ENCODE measurements at places on chromosomes 5 and 9.
A peak's percentile ranks its signal among the peaks of the same experiment; 100 is the strongest.

- no peak for DNase-seq
Measured at GRCh38 chr9:16315720-16316119, 554.8 kb downstream of the BNC2 start.

DNA sequence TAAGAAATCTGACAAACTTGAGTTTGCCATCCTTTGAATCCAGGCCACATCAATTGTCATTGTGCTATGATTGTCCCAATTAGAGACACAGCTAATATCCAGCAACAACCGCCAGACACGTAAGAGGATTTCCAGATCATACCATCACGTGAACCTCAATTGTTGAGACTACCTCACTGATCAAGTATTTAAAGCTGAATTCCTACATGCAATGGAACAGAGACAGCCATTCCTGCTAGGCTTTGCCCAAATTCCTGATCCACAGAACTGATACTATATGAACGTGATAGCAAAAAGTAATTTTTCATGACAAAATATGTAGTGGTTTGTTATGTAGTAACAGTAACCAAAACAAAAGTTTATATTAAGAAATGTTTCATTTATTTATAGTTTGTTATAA, 657.7 kb downstream of the PRR16 start:
- no peak for DNase-seq

DNA sequence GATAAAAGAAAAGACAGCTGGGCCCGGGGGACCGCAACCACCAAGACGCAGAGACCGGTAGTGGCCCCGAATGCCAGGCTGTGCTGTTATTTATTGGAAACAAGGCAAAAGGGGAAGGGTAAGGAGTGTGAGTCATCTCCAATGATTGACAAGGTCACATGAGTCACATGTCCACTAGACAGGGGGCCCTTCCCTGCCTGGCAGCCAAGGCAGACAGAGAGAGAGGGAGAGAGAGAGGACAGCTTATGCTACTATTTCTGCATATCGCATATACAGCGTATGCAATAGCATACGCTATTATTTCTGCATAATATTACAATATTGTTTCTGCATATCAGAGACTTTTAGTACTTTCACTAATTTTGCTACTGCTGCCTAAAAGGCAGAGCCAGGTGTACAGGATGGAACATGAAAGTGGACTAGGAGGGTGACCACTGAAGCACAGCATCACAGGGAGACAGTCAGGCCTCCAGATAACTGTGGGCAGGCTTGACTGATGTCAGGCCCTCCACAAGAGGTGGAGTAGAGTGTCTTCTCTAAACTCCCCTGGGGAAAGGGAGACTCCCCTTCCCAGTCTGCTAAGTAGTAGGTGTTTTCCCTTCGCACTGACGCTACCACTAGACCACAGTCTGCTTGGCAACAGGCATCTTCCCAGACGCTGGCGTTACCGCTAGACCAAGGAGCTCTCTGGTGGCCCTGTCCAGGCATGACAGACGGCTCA, 50.3 kb downstream of the RFX3 start:
- DNase-seq, result peak; percentile 53

- DNase-seq, result no peak
Measured at GRCh38 chr5:132302413-132302812, 8.2 kb downstream of the SLC22A4 start.

DNA sequence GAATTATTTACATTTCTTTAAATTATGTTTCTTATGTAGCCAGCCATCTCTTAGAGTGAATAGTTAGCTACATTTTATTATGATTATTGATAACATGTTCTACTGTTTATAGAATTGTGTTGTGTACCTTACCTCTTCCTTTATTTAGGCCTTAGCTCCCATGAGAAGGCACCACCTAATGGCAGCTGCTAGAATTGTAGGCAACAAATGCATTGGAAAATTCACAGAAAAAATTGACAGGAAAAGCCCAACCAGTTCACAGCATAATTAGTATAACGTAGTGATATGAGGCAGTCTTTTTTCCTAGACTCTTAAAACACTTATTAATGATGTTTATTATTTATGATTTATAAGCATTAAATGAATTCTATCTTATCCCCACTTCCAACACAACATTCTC, 175.8 kb downstream of the WDR70 start:
- DNase-seq, result peak; percentile 28

GRCh38 chr5:68282001-68282400, 66.4 kb downstream of the PIK3R1 start:
- no peak for DNase-seq

GRCh38 chr9:79757881-79758669, 186.3 kb downstream of the TLE4 start:
- DNase-seq, result no peak
